Uterus (tissue), 4 donors: ENCODE measurements at places on chromosomes 2 and 18. TPM values are rescaled to one million over a fixed set of nuclear protein-coding genes. Genes with fewer than 3 reads are reported as not detected.

GRCh38 chr2:32926708-32927084, 20.1 kb upstream of the LTBP1 start:
- no peak for DNase-seq

DNA sequence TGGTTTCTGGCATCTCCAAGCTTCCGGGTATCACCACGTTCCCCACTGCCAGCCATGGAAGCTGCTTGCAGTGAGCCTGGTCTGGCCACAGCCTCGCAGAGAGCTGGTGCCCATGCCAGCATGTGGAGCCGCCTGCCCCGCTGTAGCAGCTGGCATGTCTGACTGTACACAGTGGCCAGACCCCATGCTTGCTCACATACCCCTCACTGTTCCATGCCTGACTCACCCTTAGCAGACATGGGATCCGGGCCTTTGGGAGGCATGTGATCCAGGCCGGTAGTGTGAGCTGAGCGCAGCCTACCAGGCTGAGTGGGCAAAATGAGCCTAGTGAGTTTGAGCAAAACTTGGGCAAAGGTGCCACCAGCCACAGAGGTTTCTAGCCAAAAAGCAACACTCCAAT, 18.8 kb upstream of the RPRD1A start:
- DNase-seq: no peak

DNA sequence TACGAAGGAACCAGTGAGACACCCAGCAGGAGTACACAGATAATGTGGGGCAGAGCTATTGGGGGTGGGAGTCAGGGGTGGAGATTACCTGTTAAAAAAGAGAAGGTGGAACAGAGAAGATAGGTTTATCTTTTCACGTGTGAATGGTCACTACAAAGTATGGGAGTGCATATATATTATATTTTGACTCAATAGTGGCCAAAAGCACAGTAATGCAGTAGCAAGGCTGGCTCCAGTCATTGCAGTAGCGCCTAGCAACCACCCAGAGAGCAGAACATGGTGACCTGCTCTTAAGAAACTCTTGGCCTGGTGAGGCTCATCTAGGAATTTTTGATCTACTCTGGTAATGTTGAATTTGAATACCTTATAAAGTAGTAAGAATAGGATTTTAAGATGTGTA, 1.0 kb downstream of the IMPACT start:
- no peak for DNase-seq

DNA sequence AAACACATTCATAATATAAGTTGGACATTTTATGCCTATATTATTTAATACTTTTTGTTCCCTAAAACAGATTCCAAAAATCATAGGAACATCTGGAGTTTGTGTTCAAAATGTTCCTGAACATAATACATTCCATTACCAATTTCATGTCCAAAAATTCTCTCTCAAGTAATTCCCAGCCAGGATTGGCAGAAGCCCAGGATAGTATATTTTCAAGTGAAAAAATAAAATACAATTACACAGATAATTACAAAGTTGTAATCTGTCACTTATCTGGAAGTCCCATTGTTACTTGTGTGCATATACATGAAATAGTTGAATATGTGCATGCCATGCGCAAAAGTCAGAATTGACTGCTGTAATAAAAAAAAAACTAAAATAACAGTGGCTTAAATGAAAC, 5.2 kb upstream of the SCN7A start:
- no peak for DNase-seq

GRCh38 chr2:125516496-125517109, 1139.4 kb upstream of the GYPC start:
- no peak for DNase-seq

The UNC80 gene
- 0.29 TPM for total RNA-seq

The NR4A2 gene
- total RNA-seq: 0.83 TPM

The MC5R gene
- total RNA-seq: not detected
